ENCODE measurements at places on chromosomes 2 and 18.

- DNase-seq, result no peak
Measured at GRCh38 chr2:165562233-165562632, 92.7 kb downstream of the CSRNP3 start.

- no peak for DNase-seq
Measured at GRCh38 chr2:4265936-4266335, 562.6 kb downstream of the DCDC2C start.

DNA sequence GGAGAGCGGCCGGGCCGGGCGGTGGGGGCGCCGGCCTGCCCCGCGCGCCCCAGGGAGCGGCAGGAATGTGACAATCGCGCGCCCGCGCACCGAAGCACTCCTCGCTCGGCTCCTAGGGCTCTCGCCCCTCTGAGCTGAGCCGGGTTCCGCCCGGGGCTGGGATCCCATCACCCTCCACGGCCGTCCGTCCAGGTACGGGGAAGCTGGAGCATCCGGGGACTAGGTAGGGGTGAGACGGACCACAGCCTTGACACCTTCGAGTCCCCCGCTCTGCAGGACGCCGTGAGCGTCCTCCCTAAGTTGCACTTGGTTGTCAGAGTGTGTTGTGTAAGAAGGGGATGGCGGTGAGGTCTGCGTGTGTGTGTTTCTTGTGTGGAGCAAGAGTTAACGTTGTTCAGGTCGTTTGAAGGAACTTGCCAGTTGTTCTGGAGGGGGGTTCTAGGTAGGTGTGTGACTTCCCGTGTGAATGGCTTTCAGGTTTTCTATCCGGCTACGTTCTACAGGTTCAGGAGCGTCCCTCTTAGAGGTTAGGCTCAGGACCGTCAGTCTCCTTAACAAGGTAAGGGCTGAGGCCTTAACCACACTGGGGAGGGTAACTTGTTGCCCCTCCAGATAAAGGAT, 393 bp downstream of the IL1R1 start:
- DNase-seq, result no peak

DNA sequence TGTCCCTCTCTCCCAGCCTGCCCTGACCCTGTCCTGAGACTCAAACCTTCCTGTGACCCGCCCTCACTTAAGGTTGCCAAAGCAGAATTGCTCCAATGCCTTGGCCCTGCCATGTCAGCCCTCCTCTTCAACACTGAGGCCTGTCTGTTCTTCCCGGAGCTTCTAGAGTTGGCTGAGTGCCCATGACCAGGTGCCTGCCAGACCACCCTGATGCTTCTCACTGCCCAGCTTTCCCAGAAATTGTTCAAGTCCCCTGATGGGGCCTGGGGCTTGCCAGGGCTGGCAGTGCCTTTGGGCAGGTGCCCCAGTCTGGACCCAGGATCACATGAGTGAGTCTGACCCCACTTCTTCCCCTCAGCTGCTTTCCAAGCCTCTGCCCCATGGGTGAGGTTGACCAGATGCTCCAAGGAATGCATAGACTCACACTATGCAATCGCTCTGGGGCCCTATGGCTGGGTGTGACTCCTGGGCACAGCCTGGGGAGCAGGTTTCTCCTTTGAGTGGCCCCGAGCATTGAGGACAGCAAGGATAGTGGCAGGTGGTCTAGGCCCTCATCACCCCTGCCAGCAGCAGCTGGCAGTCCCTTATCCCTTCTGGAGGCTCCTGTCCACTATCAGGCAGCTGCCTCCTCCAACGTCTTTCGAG, 3.1 kb upstream of the INPP5D start:
- no peak for DNase-seq

DNA sequence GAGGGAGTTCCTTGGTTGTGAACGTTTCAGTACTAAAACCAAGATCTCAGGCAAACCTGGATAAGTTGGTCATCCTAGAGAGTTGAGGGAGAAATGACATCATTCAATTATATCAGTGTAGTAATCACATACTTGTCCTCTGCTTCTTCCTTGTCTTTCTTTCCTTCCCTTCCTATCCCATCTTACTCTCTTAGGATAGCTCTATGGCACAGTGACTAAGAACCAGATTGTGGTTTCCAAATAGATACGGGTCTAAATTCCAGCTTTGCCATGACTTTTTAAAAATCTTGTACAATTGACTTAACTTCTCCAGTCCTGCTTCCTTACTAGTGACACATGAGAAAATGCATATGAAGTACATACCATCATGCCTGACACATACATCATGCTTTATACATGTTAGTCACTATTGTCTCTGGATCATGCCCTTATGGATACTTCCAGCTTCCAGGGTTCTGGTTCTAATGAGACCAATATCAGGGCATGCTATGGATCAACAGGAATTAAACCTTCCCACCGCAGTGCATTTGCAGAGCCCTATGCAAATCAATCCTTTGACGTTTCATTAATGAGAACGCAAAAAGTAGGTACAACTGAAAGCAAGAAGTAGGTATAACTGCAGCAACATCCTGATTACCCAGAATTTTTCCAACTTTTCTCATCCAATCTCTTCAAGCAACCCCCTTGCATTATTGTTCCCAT, 168.0 kb upstream of the KLF7 start:
- no peak for DNase-seq

DNA sequence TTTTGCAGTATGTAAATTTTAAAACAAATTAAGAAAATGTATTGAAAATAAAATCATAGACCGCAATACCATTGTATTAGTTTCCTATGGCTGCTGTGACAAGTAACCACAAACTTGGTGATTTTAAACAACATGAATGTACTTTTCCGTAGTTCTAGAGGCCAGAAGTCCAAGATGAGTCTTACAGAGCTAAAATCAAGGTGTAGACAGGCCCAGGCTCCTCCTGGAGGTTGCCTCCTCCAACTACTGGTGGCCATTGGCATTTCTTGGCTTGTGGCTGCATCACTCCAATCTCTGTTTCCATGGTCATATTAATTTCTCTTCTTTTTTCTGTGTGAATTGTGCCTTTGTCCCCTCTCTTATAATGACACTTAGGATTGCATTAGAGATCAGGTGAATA, 59.2 kb upstream of the ETAA1 start:
- DNase-seq, result no peak

All from NCI-H774 (cell line).